ENCODE measurements at places on chromosomes 2 and 18. TPM values are rescaled to one million over a fixed set of nuclear protein-coding genes. Genes with fewer than 3 reads are reported as not detected.

MOGAT1 gene
- not detected for total RNA-seq

PSMG2 gene
- 61.0 TPM for total RNA-seq

ABCB6 gene
- total RNA-seq, result 28.7 TPM

ENOSF1 gene
- total RNA-seq, result 16.8 TPM

SERPINB10 gene
- 0.04 TPM for total RNA-seq

RAPGEF4 gene
- 1.2 TPM for total RNA-seq

- DNase-seq, result peak; percentile 31
Observed at GRCh38 chr2:105432749-105433148, 33.9 kb upstream of the FHL2 start.

GRCh38 chr2:74418312-74418711 is 3.1 kb downstream of the C2orf81 start:
- DNase-seq, result no peak

DNA sequence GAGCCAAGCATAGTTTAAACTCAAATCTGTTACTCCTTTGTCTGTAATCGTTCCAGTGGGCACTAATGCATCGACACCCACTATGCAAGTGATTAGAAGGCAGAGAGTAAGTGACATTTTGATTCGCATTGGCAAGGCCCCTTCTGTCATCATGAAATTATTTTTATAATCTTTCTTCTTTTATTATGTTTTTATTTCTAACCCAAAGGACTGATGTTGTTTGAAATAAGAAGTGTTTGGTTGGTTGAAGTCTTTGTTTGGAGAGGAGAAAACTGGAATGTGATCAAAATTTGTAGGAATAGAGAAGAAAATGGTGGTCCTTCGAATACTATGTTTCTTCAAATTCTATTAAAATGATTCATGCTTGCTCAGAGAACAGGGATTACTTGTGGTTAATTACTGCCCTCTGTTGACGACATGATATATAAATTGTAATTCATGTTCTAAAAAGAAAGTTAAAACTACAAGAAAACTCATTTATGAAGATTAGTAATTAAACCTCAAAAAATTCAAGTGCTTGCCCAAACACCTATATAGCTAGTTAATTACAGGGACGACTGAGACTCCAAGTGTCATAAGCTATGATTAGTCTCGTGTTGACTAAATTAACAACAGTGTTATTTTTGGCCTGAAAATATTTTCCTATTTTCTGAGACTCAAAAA is 26.4 kb upstream of the TFPI start:
- peak; percentile 84 for DNase-seq

- DNase-seq, result no peak
Observed at GRCh38 chr18:31233621-31234275, 71.1 kb upstream of the DSC1 start.

DNA sequence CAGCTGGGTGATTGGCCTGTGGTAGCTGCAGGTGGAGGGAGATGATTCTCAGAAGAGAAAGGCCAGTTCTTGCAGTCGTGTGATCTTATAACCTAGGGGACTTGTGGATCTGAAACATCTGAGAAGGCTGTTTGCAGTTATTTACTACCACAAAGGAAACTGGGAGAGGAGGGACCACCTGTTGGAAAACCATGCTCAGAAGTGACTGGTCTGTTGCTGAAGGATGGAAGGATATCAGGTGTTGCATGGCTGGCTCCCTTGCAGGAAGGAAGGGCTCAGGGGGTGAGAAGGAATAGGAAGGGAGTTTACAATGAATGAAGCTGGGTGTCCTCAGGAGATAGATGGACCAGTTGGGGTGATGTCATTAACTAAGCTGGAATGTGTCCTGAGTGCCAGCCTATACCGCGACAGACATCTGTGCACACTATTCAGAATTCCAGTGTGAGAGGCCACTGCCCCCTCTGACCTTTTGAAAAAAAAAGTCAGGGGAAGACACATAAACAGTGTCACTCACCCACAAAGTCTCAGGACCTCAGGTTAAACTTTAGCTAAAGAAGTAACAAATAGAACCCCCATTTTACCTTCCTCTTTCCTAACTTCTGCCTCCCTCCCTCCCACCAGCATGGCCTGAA is 17.5 kb downstream of the IGFBP2 start:
- no peak for DNase-seq

DNA sequence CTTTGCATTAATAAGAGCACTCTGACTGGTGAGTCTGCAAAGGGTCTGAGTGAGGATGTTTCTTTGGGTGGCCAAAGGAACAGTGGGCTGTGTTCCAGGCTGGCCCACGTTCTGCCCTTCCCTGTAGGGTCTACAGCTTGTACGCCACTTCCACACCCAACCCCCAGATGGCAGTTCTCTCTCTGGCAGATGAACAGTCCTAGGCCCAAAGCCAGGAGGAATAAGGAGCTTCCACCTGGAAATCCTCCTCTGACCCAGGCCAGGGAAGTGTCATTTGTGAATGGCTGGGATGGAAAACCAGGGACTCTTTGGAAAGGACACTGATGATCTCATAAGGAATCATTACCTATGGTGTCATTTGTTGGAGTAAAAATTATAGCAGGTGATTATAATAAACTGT is 6.6 kb downstream of the OTOF start:
- no peak for DNase-seq

DNA sequence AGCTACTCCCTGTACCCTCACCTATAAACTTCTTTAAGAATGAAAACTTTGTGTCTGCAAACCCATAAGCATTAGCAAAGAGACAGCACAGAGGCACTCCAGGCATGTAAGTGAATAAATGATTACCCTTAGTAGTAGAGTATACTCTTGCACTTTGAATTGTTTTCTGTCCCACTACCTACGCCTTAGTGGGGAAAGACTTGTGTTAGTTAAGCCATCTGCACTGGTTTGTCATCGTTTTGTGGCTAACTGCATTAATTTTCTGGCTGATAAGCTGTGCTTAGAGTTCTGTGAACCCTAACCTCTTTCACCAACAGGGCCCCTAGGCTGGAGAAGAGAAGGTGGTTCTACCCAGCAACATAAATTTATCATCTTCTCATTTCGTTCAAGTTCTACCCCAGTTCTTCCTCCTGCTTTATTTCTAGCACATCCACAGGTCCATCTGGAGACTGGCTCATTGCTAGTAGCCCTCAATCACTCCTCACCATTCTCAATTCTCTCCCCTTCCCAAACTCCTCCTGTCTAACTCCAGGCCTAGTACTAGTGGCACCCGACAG is 710 bp downstream of the LMAN2L start:
- DNase-seq, result no peak

DNA sequence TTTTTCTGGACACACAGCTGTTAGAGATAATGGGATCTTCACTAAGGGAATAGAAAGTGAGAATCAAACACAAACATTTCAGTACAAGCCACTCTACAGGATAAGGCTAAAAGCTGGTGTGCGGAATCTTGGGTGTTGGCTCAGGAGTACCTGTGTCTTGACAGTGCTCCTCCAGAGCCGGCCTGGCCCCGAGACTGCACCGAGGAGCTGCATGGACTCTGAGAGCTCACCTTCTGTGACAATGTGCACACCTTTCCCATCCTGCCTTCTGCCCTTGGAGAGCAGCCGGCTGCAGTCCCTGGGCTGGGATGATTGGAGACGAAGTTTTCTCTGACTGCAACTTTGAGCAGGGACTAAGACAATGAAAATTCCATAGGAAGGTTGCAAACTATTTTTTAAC is 89.1 kb downstream of the TMEM182 start:
- DNase-seq, result no peak

DNA sequence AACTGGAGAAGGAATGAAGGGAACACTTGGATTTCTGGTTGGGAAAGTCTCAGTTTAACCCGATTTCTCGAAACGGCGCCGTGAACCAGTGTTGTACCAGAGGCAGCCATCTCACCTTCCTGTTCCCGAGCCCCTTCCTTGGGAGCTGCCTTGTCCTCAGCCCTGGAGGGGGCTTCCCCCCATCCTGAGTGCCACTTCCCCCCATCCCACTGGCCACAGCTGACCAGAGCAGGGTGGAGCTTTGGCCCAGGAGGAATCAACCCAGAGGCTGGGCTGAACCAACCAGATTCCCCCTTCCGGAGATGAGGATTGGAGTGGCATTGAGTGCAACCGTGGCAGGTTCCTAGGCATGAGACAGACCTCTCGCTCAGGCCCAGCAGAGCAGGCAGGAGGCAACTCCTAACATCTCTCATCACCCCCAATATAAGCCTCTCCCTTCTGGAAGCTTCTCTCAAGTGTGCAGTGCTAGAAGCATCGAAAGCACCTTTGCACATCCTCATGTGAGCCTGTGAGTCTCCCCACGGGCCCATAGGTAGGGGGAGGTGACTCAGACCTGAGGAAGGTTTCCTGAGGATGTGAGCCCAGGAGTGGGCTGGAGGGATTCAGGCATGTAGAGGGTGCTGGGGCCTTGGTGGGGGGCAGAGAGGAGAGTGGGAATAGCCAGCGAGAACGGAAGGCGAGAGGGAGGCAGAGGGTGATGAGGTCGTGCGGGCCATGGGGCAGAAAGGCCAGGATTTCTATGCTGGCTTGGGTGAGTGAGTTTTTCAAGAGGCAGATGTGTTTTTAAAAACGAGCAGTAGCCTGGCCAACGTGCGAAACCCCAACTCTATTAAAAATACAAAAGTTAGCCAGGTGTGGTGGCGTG is 11.9 kb downstream of the NGEF start:
- DNase-seq, result no peak

GRCh38 chr2:219707496-219708285 is 80.3 kb downstream of the SLC4A3 start:
- no peak for DNase-seq

DNA sequence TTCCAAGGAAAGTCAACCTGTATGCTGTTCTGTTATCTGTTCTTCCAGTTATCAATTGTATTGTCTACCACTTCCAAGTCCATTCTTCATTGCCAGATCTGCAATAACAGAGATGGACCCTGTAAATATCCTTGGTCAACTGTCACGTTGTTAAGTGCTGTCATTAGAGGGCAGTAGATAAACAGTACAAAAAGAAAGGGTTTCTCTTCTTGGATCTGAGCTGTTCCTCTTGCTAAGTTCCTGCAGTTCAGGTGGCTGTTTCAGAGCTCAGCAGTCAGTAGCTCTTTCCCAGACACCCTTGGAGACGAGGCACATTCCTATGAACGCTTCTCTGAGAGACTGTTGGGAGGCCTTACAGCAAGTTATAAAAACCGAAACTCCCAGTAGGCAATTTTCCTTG is 957.1 kb upstream of the CHAC2 start:
- peak; percentile 32 for DNase-seq

GRCh38 chr2:43130548-43130875 is 95.9 kb downstream of the ZFP36L2 start:
- no peak for DNase-seq

DNA sequence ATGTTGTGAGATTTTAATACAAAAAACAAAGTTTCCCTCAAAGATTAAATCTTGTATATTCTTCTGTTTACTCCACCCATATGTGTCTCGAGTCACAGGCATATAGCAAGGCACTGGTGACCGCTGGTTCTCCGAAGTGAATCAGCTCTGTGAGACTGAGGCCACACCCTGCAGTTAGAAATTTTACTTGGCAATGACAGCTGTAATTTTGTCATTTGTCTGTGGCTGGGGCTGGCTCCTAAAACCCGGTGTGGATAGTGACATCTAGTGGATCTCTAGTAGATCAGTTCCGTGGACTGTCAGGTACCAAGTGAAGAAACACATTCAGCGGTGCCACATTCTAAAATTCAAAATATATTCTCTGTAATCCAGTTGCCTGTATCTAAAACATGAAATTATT is 278.0 kb downstream of the NEDD4L start:
- peak; percentile 96 for DNase-seq

DNA sequence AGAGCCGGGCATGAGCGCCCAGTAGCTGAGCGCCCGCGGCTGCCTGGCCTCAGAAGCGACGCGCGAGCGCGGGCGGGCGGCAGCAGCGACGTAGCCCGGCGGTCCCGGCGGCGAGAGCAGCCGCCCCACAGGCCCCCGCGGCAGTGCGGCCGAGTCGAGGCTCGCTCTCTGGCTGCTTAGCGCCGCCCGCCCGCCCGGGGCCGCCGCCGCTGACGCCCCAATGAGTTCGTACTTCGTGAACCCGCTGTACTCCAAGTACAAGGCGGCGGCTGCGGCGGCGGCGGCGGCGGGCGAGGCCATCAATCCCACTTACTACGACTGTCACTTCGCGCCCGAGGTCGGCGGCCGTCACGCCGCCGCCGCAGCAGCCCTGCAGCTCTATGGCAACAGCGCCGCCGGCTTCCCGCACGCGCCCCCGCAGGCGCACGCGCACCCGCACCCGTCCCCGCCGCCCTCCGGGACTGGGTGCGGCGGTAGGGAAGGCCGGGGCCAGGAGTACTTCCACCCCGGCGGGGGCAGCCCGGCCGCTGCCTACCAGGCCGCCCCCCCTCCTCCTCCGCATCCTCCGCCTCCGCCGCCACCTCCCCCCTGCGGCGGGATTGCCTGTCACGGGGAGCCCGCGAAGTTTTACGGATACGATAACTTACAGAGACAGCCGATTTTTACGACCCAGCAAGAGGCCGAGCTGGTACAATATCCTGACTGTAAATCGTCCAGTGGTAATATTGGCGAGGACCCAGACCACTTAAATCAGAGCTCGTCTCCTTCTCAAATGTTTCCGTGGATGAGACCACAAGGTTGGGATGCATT is 847 bp downstream of the HOXD8 start:
- DNase-seq, result peak; percentile 76

DNA sequence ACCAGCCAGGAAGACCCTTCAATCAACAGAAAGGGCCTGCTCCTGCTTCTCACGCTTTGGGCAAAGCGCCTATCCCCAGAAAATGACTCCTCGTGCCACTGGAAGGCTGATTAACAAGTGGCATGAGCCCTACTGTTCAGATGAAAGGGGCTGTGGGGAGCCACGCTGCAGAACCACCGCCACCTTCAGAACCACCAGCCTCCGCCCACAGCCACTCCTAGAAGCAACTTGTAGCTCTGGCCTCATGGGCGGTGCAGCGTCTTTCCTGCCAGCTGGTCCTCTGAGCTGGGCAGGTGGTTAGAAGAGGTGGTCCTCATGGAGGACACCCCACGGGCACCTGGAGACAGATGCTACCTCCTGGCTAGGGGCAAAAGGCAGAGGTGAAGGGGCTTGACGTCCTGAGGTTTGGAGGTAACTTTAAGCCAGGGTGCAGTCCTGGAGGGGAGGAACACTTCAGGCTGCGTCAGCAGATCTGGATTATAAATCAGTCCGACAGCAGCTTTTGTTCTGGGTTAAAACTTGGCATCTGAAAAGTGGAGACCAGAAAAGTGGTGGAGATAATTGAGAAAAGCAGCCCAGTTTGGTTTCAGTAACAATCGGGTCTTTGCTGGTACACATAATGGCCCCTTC is 861 bp upstream of the SEMA4C start:
- peak; percentile 57 for DNase-seq

- no peak for DNase-seq
Observed at GRCh38 chr2:176817061-176817565, 395.5 kb upstream of the HNRNPA3 start.

DNA sequence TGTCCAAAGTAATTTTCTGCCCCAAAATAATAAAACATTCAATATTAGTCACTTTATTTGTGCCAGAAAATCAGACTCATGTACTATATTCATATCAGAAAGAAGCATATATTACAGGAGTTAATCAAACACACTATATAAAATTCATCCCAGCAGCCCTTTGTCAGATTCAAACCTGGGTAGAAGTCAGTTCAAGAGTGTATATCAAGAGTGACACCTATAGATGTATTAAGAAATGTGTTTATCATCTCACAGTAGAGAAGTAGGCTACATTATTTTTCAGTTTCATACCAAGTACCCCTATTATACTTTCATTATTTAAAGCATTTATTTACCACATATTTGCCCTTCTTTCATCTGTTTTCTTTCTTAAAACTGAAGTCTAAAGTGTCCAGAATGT is 193.2 kb upstream of the DDX18 start:
- DNase-seq, result no peak
